ENCODE measurements at places on chromosomes 16 and 17. TPM values are rescaled to one million over a fixed set of nuclear protein-coding genes. Genes with fewer than 3 reads are reported as not detected.

GRCh38 chr16:25026621-25027020, 11.5 kb upstream of the ARHGAP17 start:
- no peak for DNase-seq

GRCh38 chr17:75561927-75562603, 25.5 kb upstream of the MYO15B start:
- no peak for DNase-seq

- DNase-seq = no peak
Observed at GRCh38 chr17:3977387-3977786, 13.2 kb upstream of the ATP2A3 start.

DNA sequence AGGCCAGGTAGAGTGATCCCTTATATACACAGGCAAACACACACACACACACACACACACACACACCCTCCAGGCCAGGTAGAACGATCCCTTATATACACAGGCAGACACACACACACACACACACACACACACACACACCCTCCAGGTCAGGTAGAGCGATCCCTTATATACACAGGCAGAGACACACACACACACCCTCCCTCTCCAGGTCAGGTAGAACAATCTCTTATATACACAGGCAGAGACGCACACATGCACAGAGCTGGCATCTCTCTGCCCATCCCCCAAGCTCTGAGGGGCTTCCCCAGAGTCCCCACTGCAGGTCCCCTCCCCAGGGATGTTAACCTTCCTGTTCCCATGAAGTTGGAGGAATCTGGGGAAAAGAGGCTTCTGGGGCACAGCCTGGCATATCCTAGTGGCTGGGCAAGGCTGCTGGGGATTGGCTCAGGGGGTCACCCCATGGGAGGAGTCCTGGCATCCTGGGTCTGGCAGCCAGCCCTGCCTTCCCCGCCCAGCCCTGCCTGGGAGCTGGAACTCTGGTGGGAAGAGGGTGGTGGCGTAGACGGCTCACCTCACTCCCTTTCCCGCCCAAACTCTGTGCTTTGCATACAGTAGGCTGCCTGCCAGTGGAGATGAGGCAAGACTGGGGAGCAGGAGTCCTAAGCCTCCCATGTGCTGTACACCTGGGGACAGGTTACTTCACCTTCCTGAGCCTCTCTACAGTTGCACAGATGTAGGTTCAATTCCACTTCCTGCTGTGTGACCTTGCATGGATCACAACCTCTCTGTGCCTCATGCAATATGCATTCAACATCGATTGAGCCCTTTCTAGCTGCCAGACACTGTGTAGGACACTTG, 41.8 kb downstream of the TEKT5 start:
- no peak for DNase-seq

The GRAPL gene
- total RNA-seq = 65.1 TPM

DNA sequence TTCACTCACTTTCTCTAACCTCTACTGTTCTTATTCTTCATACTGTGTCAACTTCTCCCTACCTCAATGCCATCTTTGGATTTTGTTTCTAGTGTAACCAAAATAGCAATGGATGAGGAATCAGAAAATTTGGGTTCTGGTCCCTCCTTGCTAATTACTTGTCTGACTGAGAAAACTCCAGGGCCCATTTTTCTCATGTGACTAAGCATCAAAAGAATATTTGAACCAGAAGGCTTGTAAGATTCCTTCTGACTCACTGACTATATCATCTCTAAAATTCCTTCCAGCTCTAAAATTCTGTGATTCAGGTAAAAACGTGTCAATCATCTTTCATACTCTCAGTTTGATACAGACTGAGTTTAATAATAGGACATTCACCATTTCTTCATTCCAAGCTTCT, 57.9 kb downstream of the BRIP1 start:
- no peak for DNase-seq

The NPIPA1 gene
- total RNA-seq = 106 TPM

DNA sequence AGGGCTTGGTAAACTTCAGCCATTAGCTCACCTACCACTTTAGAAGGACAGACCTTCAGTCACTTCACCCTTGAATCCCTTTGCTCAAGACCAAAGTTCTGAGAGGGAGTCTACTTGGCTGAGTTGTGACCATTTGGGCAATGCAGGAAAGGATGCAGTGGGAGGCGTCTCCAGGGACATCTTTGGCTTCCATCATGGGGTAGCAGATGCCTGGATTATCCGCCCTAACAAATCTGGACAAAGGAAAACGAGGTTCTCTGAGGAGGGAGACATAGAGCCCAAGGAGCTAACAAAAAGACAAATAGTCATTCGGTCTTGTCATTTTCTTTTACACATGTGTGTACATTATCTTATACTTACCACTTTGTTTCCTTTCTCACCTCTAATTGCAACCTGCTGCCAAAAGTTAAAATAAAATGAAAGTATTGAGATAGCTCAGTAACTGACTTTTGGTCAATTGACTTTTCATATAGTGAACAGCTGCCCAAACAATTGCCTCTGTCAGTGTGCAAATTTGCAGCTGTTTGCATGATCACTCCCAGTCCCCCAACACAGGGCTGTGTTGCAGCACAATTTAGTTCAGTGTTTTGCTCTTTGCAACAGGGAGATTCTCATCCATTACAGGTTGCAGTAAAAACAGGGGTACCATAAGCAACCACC, 108.9 kb upstream of the EEF2KMT start:
- DNase-seq = peak; percentile 5

DNA sequence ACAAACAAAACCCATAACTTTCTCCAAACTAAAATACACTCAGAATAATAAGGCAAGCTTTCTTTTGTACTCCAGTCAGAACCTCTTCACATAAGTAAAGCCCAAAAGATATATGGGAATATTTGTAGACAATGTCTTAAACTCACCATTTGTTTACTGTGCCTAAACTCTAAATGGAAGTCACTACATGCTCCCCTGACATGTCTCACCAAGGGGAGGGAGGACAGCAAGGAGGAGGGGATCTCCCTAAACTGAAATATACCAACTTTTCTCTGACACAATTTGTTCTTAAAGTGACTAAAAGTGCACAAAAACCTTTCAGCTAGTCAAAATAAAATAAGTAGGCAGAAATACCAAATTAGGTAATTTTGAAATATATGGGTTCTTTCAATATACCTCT, 38.5 kb downstream of the GRB7 start:
- DNase-seq = no peak

- no peak for DNase-seq
Observed at GRCh38 chr17:488993-489757, 136.6 kb upstream of the RPH3AL start.
